ENCODE measurements at places on chromosomes 3 and 15.

- DNase-seq, result no peak
Measured at GRCh38 chr3:11212784-11213183, 58.5 kb downstream of the HRH1 start.

DNA sequence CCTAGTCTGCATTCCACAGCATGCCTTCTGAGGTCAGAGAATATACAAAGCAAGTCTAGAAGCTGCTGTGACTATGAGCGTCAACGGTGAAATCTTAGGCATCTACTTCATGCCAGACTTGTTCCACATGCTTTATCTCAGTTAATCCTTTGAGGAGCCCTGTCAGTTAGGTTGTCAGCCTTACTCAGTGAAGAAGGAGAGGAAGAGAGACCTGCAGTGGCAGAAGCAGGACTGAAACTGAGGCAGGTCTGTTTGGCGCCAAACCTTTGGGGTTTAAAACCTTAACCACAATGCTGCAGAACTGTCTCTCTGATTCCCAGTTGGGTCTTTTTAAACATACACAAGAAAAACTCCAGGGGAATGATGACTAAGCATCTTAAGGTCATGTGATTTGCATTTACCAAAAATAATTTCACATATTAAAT is 139.0 kb upstream of the LIPC start:
- no peak for DNase-seq

- DNase-seq, result no peak
Measured at GRCh38 chr15:47331829-47332393, 385.4 kb upstream of the SEMA6D start.

- no peak for DNase-seq
Measured at GRCh38 chr3:128674161-128674784, 23.7 kb upstream of the RPN1 start.

- DNase-seq, result no peak
Measured at GRCh38 chr15:91445695-91446228, 345.7 kb downstream of the SV2B start.

DNA sequence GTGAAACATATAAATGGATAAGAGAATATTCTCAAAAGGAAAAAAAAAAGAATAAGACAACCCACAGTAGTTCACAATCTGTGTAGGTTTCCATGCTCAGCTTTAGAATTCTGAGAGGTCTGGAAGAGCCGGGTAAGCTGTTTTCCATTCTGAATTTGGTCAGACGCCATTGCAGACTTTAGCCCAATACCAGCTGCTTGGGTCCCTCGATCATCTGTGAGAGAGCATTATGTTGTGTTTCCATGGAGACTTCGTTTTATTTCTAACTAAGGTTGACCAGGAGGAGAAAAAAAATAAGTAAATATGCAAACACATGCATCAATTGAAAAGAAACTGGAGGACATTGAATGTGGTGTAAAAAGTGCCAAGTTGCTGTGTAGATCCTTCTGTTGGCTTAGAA is 25.5 kb downstream of the KCNAB1 start:
- DNase-seq, result no peak

- DNase-seq, result no peak
Measured at GRCh38 chr3:13208706-13209633, 135.7 kb upstream of the IQSEC1 start.

DNA sequence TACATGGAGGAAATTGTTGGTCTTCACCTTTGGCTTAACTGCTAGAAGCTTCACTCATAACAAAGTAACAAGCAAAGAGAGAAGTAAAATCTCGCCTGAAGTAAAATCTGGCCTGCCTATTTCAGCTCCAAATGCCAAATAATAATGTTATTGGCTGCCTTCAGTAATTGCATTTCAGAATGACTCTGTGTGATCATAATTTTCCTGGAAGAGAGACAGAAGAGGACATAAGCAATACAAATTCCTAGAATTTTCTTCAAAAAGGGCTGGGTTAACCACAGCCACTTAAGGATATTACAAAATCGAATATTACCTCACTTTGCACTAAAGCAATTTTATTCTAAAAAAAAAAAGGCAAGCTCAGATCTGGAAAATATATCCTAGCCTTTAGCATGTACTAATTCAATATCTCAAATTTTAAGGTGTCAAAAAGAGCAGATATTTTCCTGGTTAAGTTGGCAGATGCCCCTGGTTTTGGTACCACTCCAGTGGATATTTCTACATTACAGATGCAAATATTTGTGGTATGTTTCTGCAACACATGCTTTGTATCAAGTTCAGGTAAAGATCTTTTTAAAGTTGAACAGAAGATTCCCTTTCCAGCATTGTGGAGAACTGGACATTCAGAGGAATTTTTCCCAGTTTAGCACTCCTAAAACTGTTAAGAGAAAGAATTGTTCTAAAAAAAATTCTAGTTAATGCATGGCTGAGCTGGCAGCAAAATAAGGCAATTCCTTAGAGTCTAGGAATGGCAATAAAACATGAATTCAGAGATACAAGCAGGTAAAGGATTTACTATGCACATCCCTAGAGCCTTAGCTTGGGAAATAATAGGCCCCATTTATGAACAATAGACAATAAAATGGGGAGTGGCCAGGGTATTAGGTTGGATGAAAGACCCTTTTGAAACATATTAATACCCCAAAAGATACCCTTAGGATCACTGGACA is 116.7 kb downstream of the STAC start:
- DNase-seq, result no peak

GRCh38 chr3:97917813-97918536 is 54.3 kb downstream of the RIOX2 start:
- no peak for DNase-seq

GRCh38 chr3:136634821-136635220 is 117.4 kb downstream of the STAG1 start:
- DNase-seq, result no peak

DNA sequence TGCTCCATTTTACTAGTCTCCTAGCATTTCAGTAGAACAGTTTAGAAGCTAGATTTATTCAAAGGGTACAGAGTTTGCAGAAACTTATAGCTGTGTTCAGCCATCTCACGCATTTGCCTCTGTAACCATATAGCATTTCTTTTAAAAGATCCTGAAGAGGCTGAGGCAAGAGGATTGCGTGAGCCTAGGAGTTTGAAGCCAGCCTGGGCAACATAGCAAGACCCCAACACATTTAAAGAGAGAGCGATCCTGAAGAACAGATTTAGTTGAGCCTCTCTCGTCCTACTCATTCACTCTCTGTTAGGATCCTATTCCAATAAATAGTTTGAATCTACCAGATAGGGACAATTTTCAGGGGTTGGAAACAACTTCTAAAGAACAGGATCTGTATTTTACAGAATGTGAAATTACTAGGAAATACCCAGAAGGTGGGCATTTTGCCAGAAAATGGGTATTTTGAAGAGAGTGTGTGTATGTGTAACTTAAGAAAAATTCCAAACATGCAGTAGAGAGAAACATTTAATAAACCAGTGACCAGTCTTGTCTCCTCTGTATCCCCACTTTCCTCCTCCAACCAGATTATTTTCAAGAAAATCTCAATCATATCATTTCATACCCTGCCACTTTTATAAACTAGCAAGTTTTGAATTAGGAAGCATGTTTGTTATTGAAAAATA is 4.5 kb downstream of the EIF3J start:
- no peak for DNase-seq

- no peak for DNase-seq
Measured at GRCh38 chr3:100852840-100853239, 140.4 kb downstream of the ABI3BP start.
